ENCODE measurements at places on chromosomes 5 and 9.

DNA sequence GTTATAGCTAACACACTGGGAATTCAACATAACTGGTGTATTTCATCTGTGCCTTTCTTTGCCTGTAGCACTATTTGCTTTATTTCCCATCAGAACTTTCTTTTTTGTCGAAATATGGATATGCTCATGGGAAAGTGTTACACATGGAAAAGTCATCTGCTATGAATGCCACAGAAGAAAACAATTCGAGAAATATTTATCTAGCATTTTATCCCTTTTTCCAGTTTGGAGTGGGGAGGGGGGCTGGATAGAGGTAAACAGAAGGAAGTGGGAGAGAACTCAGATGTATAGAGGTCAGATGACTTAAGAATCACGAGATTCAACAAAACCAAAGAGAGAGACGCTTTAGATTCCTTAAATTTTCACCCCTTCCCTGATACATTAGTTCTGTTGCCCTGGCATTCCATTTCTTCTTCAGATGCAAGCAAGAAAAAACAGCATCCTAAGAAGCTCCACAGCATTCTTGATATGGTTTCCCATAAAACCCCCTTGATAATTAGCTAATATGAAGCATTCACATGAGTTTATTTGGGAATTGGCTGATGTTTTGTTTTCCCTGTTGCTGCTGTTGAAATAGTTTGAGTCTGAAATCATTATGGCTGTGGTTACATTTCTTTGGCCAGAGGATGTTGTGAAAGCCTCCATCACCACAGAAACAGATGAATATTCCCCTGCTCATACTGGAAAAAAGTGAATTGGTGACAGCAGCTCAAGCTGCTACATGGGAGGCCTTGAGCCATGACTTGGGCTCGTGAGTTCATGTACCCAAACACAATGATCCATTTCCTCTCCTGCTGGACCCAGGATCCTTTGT, 335.8 kb upstream of the DAB2 start:
- DNase-seq = no peak

GRCh38 chr5:167861129-167861927, 430.1 kb upstream of the WWC1 start:
- DNase-seq = peak; percentile 81

DNA sequence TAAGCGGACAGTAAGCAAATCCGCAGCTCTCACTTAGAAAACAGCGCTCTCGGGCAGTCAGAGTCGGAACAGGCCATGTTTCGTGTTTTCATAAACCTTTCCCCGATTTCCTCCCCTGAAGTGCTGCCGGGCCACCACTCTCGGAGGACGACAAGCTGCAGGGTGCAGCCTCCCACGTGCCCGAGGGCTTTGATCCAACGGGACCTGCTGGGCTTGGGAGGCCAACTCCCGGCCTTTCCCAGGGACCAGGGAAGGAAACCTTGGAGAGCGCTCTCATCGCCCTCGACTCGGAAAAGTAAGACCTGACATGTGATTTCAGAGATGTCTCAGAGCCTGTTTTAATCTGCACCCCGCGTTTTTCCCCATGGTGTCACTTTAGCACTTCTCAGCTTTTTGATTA, 99.8 kb upstream of the CACNA1B start:
- no peak for DNase-seq

GRCh38 chr5:147863454-147864158, 14.9 kb upstream of the SCGB3A2 start:
- DNase-seq = no peak
